Stimulated activated CD4-positive, alpha-beta T cell treated with anti-CD3 and anti-CD28 coated beads, Interleukin-4, amount 100 ng/mL, for 4 hours (primary cell): ENCODE measurements at places on chromosomes 4 and X.

DNA sequence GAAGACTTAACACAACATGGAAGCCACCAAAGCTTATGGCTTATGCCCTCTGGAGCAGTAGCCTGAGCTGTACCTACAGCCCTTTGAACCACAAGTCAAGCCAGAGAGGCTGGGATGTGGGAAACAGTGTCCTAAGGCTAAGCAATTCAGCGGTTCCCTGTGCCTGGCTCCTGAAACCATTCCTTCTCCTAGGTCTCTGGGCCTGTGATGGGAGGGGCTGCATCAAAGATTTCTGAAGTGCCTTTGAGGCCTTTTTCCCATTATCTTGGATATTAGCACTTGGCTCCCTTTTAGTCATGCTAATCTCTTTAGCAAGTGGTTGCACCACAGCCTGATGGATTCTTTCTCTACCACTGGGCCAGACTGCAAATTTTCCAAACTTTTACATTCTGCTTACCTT lies 140.5 kb upstream of the NUDT10 start:
- no peak for DNase-seq

- DNase-seq = no peak
These were observed at the start of gene MAGEB5 for GRCh38 chrX:26215869-26216268. MAGEB5 (plus strand) TSS chrX:26216169; CDS start chrX:26217302, 1,133 bp downstream.

DNA sequence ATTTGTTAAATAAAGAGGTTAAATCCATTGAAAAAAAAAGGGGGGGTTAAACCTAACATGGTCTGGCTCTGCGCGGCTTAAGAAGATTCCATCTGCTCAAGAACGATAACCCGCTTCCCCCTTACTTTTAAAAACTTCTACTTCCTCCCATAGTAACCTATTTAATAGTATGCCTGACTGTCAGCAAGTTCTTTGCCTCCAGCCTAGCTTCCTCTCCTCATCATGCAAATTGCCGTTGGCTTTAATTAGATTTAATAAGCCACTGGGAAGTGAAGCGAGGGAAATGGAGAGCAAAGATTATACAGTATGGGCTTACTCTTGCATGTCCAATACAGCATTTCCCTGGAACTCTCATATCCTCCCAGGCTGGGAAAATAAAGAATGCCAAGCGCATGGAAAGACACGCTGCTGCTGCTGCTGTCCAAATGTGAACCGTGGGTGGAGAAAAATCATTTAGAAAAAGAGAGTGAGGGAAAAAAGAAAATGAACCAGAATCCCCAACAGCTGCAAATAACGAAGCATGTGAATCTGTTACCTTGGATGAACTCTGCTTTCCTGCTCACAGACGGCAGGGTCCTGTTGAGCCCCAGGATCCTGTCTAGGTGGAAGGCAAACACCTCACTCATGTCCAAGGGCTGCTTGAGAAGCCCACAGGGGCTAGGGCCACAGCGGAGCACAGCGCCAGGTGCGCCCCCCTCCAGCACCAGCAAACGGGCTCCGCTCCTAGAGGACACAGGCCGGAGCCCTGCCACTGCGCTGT lies 2.7 kb downstream of the GASK1B start:
- DNase-seq = no peak

- no peak for DNase-seq
These were observed 146.0 kb upstream of the GPC4 start for GRCh38 chrX:133561251-133561650.

GRCh38 chr4:39741401-39741800 lies 43.5 kb downstream of the UBE2K start:
- DNase-seq = no peak
